ENCODE measurements at places on chromosomes 5 and 9. TPM values are rescaled to one million over a fixed set of nuclear protein-coding genes. Genes with fewer than 3 reads are reported as not detected.

Gene CCDC192
- not detected for total RNA-seq

Gene LCN6
- not detected for total RNA-seq

Gene HTR1A
- not detected for total RNA-seq

Gene PCDHA4
- not detected for total RNA-seq

Gene F2R
- total RNA-seq: 16.6 TPM

Gene DPYSL3
- total RNA-seq: 17.2 TPM

All from HCT116 (cell line).